ENCODE measurements at places on chromosomes 6 and 20.
A peak's percentile ranks its signal among the peaks of the same experiment; 100 is the strongest.

DNA sequence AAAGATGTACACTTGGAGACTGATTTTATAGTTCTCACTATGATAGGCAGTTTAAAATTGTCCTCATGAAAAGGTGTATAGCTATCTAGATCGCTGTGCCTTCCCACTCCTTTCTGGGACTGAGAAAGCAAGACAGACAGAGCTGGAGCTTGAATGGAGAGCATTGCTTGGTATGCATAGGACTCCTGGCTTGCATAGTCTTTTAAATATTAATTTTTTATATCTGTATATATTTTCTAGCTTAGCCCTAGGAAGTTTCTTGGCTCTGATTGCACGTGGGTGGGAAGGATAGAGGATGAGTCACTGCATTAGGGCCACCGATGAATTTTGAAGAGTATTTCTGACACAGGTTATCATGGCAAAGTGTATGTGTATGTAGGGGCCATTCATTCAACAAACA lies 150.0 kb upstream of the SPACA1 start:
- peak; percentile 24 for DNase-seq

DNA sequence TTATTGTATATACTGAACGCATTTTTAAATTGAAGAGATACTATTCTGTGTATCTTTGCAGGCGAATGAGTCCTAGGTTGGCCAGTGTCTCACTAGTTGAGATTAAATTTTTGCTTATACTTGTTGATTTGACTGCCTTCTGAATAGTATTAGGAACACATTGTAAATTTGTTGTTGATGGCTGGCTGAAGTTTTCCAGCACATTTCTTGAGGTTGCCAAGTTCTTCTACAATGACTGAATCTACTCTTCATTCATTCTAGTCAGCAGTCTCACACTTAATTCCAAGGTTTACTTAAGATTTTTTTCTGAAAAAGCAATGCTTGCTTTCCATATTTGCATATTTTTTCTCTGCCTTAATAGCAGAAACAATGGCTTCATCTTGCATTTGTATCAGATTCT lies 151.7 kb downstream of the ZFAND3 start:
- DNase-seq, result no peak

GRCh38 chr6:291697-292505 lies at the start of gene DUSP22:
DUSP22 (plus strand) TSS chr6:292487; CDS start chr6:292540, 53 bp downstream.
- DNase-seq, result peak; percentile 95

DNA sequence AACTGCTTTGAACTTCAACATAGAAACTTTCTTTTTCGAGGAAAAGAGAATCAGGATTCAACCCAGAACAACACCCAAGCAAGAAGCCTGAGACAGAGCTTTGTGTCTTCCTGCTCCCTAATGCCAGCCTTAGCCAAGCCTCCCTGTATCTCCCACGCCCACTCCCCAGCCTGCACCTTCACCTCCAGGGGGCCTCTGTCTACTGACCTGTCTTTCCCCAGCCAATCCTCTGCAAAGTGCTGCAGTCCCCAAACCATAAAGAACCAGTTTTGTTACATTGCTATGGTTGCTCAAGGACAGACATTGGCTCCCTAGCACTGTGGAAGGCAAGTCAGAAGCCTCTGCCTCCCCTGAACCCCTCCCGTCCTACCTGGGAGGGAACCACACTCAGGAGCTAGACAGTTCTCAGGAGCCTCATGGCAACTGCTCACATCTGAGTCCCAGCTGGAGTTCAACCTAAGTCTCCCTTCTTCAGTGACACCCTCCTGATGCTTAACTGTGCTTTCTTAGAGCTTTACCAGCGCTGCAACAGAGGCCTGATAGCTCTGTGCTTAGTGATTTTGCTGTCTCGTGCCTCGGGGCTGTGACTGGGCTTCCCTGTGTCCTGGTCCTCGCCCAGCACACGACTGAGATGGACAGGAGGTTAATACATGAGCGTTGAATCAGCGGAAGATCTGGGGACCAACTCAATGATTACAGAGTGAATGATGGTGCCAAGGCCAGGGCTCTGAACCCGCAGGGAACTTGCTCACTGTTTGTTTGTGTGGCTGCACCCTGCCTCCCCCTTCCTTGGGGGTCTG lies 101.5 kb upstream of the DUSP22 start:
- DNase-seq, result no peak

DNA sequence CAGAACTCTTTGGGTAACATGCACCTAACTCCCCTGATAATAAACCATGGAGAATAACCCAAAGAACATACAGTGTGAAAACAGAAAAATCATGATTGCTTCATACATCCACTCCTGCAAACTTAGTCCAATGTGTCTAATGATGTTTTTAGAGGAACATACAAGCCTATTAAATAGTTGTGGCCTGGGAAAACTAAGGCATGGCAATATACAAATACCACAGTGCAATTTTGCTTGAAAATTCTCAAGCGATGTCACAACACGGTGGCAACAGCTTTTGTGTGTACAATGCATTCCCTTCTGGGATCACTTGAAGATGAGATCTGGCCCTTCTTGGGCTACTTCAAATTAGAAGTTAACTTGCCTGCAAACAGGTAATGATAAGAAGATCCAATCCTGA lies 16.7 kb downstream of the MAP3K5 start:
- no peak for DNase-seq

DNA sequence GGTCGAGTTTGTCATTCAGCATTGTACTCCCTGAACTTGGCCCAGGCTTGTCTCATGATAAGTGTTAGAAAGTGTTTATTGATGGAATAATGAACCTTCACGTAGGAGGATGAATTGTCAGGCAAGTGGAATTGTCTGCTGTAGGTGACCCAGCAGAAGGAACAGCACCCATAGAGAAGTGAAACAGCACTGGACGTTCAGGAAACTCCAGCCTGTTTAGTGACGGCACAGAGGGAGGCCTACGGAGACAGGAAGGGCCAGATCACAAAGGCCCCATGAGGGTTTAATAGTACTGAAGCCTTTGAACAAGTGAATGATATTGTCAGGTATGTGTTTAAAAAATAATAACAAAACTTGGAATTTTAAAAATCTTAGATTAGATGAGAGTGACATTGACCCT lies 2.9 kb downstream of the STX11 start:
- DNase-seq, result no peak

DNA sequence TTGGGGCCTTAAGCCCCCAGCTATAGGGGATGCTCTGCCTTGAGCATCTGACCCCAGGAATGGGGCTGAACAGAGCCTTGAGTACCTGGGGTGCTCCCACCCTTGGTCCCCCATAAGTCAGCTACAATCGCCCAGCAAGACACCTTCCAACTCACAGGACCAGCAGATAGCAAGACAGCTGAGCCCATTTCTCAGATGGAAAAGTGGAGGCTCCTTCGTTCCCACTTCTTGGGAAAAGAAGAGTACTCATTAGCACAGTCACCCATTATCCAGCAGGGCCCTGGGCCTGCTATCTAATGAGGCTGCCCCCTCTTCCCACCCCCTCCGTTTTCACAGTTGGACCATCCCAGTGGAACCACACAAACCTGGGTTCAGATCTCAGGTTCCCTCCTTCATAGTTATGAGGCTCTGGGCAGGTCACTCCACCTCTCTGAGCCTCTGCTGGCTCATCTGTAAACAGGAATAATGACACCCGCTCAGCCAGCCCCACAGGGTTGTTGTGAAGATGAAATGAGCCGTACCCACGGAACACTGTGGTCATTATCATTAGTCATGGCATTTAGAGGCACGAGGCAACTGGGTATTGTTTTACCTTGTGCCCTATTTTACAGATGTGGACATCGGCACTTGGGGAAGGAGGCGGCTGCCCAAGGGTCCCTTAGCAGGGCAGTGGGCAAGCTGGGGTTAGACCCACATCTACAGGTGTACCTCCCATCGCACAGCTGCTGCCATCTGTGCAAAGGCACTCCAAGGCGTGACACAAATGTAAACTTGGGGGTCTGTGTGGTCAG lies 4.5 kb downstream of the LPIN3 start:
- no peak for DNase-seq

- DNase-seq, result peak; percentile 95
These were observed at the start of gene PMEPA1 for GRCh38 chr20:57709823-57710799. PMEPA1 (minus strand) TSS chr20:57710015; CDS start chr20:57709582, 433 bp downstream.

DNA sequence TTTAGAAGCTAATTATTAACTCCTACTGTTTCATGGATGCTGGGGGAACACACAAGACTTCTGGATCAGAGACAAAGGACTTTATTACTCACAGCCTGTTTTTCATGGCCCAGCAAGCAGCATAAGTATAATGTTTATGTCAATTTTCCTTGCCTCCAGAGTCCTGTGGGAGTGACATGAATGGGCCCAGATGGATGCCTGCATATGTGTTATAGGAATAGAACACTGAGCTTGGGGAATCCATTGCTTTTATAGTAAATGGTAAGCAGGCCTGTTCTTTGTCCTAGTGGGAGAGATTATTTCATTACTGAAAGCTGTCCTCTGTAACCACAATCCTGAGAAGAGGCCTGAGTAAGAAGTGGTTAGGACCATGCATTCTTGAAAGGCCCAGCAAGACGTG lies 25.6 kb downstream of the BLTP3A start:
- DNase-seq, result no peak

GRCh38 chr6:148309301-148309700 lies 33.3 kb upstream of the SASH1 start:
- no peak for DNase-seq

DNA sequence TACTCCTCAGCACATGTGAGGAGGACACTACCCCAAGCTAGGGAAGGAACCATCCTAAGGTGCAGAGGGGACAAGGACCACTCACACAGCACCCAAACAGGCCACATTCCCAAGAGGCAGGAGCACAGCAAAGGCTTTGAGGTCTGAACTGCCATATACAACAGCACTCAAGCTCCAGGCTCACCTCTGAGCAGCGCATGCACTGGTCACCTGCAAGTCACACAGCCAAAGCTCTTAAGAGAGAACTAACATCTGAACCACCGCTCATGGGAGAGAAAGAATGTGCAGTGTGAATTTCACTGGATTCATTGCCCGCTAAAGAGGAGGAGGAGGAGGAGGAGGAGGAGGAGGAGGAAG lies 31.0 kb downstream of the NPEPL1 start:
- no peak for DNase-seq

- peak; percentile 34 for DNase-seq
These were observed 665 bp downstream of the FASTKD5 start for GRCh38 chr20:3158968-3159431.

DNA sequence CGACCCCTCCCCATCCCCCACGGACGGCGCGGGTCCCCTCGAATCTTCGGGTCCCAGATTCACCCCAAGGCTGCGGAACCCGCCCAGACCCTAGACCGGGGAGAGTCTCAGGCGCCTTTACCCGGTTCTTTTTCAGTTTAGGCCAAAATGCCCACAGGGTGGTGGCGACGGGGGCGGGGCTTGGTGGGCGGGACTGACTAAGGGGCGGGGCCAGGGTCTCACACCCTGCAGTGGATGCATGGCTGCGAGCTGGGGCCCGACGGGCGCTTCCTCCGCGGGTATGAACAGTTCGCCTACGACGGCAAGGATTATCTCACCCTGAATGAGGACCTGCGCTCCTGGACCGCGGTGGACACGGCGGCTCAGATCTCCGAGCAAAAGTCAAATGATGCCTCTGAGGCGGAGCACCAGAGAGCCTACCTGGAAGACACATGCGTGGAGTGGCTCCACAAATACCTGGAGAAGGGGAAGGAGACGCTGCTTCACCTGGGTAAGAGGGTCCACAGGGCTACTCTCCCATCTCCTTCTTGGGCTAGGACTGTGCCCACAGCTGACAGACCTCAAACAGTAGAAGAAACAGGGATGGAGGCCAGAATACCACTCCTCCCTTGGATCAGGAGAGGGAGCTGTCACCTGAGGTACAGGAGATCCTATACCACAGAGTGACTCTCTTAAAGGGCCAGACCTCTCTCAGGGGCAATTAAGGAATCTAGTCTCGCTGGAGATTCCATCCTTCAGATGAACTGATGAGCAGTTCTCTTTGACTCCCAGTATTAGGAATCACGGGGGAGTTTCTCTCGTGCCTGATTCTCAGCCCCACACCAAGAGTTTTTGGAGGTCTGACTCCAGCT lies 942 bp downstream of the HLA-E start:
- DNase-seq, result peak; percentile 81

DNA sequence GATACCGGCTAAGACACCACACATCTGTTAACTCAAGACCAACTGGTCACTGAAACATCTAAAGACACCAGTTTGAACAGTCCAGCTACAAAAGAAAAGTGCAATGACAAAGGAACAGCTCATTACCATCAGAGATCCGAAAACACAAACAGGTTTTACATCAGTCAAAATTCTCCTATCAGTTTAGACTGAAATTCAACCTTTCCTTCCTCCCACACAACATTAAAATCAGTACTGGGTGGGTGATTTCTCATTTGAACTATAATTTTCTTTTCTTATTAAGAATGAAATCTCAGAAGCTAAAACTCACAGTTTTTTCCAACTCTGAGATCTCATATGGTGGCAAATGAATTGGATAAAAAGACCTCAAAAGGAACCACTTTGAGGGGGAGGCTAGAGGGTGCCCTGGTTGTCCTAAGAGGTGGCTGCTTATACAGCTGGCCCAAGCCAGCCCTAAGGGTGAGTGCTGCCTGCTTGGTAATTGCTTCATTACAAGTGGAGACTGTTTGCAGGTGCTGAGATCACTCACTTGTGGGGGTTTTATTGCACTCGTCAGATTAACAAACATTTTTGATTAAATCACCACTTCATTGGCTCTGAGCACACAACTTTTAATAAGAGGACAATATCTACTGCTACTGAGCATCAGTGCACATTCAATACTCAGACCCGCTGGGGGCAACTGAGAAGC lies 4.3 kb downstream of the CCDC167 start:
- DNase-seq, result no peak

DNA sequence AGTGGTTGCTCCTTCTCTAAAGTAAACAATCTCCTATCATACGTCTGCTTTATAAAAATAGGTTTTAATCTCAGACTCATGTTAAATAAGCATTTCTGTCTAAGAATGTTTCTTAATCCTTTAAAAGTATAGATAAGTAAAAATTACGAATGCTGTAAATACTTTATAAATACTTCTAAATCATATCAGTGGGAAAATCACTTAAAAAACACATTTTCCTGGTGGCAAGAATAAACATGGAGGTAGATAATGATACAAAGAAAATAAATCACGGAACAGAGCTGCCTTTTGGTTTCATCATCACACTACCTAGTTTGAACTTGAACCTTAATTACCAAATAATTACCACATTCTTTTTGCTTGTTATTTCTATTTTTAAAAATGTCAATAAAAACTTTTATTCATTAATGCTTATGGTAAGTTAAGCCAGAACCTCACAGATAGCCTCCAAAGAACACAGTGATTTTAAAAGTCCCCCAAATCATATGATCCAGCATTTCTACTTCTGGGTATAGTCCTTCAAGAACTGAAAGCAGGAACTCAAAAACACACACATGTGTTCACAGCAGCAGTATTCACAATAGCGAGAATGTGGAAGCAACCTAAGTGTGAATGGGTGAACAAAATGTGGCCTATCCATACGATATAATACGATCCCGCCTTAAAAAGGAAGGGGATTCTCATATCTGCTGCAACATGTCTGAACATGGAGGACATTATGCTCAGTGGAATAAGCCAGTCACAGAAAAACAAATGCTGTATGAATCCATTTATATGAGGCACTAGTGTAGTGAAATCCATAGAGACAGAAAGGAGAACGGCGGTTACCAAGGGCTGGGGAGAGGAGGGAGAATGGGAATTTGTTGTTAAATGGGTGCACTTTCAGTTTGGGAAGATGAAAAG lies 72.4 kb downstream of the SLC22A23 start:
- DNase-seq, result no peak

- DNase-seq, result peak; percentile 26
These were observed 10.5 kb downstream of the PTGIS start for GRCh38 chr20:49557449-49557848.

GRCh38 chr20:38730989-38731737 lies 6.9 kb downstream of the SLC32A1 start:
- peak; percentile 33 for DNase-seq

Measured in foreskin fibroblast (primary cell).